ENCODE measurements at places on chromosomes 7 and 10. TPM values are rescaled to one million over a fixed set of nuclear protein-coding genes. Genes with fewer than 3 reads are reported as not detected.

GRCh38 chr7:92567460-92567859, 22.7 kb downstream of the FAM133B start:
- no peak for DNase-seq

DNA sequence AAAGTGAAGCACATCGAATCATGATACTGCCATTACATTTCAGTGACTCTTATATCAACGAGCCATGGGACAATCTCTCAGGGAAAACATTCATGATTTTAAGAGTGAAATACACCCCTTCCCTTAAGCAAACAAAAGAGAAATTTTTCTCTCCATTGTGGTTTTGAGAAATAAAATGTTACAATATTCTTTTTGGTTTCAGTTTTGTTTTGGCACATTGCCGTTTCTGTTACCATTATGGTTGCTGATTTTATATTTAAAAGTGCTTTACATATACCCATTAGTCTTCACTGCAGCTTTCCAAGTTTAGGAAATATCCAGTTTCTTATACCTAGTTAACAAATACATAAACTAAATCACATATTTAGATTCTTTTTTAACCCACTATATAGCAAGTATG, 126.8 kb upstream of the SEM1 start:
- DNase-seq, result no peak

- no peak for DNase-seq
These were observed 25.4 kb downstream of the RBM33 start for GRCh38 chr7:155669717-155670505.

DNA sequence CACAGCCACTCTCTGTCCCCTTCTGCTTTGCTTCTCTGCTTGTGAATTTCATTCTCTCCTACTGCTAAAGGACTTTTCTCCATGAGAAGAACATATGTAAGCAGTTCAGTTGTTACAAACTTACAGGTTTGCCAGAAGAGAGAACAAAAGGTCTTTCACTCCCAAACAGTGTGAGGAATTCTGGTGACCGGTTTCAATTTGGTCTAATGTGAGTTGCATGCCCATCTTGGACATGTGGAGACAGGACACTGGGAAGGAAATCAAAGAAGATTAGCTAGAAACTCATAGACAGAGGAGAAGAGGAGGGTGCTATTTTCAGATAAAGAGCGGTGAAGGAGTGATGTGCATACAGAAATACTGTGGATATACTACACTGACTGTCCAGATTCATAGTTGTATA, 209.5 kb upstream of the INHBA start:
- no peak for DNase-seq

DNA sequence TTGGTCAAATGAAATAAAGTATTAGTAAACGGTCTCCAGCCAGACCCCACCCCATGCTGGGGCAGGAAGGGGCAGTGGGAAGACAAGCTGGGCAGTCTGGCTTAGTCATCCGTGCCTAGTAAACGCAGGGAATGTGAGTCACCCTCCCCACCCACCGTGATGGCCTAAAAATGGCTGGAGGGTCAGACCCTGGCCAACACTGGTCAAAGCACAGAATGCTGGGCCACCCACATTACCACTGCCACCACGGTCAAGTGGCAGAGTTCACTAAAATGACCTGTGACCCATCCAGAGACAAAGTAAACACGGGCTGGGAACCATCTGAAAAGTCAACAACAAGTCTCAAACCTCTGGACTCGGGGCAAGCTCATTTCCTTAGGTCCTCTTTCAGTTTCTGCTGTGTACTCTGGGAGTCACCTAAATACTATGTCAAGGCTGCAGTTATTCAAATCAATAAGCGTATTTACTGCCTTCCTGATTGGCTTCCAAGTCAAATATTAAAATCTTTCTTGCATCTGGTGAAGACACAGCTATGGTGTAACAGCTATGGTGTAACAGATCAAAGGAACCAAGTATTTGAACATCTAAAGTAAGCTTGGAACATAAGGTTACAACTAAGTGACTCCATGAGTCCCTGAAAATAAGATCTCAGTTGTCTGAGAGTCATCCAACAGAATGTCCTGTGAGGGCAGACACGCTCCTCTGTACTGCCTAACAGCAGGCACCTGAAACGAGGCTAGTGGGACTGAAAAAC, 3.0 kb downstream of the ZFAND2A start:
- no peak for DNase-seq

DNA sequence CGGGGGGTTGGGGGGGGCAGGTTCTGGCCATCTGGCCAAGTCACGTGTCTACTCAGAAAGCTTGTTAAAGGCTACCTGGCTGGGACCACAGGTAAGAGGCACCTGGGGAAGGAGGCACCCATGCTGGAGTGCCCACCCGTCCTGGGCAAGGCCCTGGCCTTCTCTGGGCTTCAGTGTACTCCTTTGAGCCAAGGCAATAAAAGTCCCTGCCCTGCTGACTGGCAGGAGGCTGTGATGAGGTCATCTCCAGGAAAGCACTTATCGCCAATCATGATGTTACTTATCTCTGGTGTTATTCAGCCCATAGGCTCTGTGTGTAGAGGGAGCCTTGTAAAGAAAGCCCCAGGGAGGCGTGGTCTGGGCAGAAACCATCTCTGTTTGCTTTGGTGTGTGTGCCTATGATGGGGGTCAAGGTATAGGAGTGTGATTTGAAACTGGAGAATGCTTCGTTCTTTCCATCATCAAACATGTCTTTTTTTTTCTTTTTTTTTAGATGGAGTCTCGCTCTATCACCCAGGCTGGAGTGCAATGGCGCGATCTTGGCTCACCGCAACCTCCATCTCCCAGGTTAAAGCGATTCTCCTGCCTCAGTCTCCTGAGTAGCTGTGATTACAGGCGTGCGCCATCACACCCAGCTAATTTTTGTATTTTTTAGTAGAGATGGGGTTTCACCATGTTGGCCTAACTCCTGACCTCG, 2.5 kb upstream of the CLDN4 start:
- no peak for DNase-seq

JCAD gene
- 94.8 TPM for total RNA-seq

LFNG gene
- 15.2 TPM for total RNA-seq

- no peak for DNase-seq
These were observed 264.4 kb downstream of the TNS3 start for GRCh38 chr7:47317487-47317886.

All from posterior vena cava (tissue), 2 donors.